Progenitor cell of endocrine pancreas (in vitro differentiated cells): ENCODE measurements at places on chromosomes 2 and 18.

- DNase-seq, result no peak
These were observed 84.8 kb downstream of the CCBE1 start for GRCh38 chr18:59612381-59612780.

DNA sequence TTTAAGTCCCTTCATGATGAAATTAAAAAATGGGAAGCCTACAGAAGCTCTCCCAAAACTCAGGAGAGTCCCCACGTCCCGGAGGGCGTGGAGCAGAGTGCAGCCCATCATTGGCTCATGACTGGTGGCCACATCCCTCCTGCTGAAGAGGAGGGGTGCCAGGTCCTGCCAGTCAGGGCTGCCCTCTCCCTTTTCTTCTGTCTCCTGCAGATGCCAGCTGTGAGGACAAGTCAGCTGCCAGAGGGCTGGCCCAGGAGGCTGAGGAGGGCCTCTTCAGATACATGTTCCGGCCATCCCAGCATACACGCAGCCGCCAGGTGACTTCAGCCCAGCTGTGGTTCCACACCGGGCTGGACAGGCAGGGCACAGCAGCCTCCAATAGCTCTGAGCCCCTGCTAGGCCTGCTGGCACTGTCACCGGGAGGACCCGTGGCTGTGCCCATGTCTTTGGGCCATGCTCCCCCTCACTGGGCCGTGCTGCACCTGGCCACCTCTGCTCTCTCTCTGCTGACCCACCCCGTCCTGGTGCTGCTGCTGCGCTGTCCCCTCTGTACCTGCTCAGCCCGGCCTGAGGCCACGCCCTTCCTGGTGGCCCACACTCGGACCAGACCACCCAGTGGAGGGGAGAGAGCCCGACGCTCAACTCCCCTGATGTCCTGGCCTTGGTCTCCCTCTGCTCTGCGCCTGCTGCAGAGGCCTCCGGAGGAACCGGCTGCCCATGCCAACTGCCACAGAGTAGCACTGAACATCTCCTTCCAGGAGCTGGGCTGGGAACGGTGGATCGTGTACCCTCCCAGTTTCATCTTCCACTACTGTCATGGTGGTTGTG lies 2.6 kb downstream of the INHA start:
- no peak for DNase-seq

DNA sequence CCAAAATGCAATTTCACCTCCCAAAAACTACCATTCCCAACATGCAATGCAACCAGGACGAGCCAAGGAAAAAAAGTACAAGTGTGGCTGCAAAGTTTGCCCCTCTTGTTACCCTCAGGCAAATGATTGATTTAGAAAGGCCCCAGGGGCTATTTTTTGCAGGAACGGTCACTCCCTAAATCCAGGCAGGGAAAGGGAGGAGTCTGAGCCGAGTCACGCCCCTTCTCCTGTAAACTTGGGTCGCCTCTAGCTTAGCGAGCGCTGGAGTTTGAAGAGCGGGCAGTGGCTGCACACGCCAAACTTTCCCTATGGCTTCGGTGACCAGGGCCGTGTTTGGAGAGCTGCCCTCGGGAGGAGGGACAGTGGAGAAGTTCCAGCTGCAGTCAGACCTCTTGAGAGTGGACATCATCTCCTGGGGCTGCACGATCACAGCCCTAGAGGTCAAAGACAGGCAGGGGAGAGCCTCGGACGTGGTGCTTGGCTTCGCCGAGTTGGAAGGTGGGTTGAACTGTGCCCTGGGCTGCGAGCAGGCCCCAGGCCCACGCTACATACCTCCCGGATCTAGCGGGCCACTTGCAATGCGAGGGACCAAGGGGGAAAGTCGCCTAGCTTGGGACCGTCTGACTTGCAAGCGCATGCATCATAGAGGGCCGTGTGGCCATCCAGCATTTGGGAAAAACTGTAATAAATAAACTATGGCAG lies at the start of gene GALM:
TSS of gene GALM (plus strand) at position 261 of the 702 bp plus-strand sequence. CDS start at position 309, 48 bp downstream.
- DNase-seq, result peak; percentile 75

- DNase-seq, result no peak
These were observed 29.0 kb upstream of the ZFP36L2 start for GRCh38 chr2:43255296-43255910.

DNA sequence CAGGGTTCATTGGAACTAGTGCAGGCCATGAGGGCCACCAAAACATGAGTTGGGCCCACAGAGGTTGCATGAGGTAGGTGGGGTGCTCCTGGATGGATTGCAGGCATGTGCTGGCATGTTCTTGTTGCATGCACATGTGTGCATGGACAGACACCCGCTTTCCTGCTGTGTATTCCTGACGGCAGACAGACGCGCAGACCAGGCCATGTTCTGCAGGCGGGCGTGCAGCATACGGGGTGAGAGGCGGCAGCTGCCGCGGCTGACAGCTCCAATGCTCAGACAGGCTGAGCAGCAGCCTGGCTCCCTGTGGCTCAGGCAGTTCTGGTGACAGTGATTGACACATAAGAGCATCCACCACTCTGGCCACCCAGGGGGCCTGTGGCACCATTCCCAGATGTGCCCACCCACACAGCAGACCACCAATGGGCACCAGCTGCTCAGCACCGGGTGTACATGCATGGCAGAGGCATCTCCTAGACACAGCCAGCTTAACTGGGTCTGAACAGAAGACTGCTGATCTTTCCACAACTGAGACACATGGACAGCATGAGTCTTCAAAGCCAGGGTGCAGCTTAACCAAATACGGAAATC lies 21.2 kb downstream of the HS1BP3 start:
- DNase-seq, result no peak

DNA sequence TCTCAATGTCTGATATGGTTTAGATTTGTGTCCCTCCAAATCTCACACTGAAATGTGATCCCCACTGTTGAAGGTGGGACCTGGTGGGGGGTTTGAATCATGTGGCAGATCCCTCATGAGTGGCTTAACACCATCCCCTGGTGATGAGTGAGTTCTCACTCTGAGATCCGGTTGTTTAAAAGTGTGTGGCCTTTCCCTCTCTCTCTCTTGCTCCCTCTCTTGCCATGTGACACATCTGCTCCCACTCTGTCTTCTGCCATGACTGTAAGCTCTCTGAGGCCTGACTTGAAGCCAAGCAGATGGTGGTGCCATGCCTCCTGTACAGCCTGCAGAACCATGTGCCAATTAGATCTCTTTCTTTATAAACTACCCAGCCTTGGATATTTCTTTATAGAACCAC lies 108.8 kb downstream of the RBMS1 start:
- no peak for DNase-seq

- DNase-seq, result no peak
These were observed 232.5 kb upstream of the CTAGE1 start for GRCh38 chr18:22650247-22650646.

GRCh38 chr2:160494201-160494644 lies 616 bp upstream of the RBMS1 start:
- no peak for DNase-seq

DNA sequence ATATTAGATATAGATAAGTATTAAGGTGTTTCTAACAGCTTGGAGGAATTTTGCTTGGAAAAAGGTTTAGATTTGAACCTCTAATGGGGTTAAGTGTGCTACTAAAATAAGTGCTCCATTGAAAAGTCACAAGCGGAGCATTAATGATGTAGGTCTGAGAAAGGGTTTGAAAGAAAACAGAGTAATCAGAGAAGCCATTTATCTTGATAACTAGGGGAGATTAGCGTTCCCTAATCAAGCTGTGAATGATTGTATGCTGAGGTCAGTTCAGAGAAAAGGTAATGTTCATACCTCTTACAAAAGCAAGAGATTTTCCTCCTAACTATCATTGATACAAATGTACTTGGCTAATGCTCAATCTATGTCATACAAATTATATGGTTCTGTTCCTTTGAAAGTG lies 1.5 kb downstream of the ARHGAP25 start:
- no peak for DNase-seq

DNA sequence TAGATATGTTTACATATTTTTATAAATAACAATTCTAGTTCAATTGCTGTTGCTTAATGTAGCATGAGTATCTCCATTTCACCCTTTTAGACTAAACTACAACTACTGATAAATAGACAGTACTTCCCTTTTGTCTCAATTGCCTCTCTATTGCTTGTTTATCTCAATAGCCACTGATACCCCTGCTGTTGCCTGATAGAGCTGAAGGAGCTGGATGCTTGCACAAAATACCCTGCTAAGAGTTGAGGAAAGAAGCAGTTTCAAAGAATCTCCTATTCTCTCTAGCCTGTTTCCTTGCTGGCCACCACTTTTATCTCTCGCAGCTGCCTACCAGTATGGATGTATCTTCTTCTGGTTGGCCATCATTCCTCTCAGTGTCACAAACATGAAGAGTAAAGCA lies 16.9 kb upstream of the ZNF804A start:
- no peak for DNase-seq

- no peak for DNase-seq
These were observed 28.6 kb downstream of the PCBP1 start for GRCh38 chr2:70115646-70116442.

GRCh38 chr18:8212896-8213780 lies 396.1 kb upstream of the RAB12 start:
- DNase-seq, result no peak

DNA sequence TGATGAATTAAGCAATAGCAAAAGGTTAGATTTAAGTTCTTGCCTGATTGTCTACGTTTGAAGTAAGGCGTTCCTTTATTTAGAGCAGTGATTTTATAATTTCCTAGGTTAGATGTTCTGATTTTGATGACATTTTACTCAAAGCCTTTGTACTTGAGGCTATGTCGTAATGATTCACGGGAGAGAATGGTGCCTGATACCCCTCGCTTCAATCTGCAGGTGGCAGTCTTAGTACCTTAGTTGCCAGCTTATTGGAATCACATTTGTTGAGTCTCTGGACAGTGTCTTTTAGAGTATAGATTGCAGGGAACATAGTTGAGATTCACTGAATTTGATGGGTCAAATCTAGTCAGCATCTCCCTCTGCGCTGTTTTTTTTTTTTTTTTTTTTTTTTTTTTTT lies 89.5 kb downstream of the BIRC6 start:
- DNase-seq, result no peak

DNA sequence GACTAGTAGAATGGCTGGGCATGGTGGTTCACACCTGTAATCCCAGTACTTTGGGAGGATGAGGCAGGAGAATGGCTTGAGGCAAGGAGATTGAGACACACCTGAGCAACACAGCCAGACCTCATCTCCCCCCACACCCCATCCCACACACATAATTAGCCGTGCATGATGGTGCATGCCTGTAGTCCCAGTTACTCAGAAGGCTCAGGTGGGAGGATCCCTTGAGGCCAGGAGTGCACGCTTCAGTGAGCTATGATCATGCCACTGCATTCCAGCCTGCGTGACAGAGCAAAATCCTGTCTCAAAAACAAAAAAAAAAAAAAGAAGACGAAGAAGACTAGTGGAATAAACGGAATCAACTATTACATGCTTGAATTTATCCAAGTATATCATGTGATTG lies 150.0 kb downstream of the STK39 start:
- DNase-seq, result no peak

- no peak for DNase-seq
These were observed 97.6 kb downstream of the EPB41L5 start for GRCh38 chr2:120110507-120110906.

- no peak for DNase-seq
These were observed 134.4 kb upstream of the ST6GAL2 start for GRCh38 chr2:107020392-107020791.

DNA sequence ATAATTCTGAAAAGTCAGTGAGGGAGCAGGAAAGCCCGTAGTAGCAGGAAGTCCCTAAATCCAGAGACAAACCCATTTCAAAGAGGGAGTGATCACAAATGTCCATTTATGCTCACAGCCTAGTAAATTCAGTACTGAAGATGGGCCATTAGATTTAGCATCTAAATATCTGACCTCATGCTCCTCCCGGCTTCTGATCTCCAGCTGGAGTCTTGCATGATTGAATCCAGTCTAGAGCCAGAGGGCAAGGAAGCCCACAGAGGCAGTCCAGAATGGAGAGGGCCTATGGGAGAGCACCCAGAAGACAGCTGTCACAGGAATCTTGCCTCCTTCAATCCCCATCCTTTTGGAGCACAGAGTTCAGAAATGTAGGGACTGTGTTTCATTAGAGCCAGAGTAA lies 16.0 kb upstream of the ST8SIA3 start:
- DNase-seq, result no peak

DNA sequence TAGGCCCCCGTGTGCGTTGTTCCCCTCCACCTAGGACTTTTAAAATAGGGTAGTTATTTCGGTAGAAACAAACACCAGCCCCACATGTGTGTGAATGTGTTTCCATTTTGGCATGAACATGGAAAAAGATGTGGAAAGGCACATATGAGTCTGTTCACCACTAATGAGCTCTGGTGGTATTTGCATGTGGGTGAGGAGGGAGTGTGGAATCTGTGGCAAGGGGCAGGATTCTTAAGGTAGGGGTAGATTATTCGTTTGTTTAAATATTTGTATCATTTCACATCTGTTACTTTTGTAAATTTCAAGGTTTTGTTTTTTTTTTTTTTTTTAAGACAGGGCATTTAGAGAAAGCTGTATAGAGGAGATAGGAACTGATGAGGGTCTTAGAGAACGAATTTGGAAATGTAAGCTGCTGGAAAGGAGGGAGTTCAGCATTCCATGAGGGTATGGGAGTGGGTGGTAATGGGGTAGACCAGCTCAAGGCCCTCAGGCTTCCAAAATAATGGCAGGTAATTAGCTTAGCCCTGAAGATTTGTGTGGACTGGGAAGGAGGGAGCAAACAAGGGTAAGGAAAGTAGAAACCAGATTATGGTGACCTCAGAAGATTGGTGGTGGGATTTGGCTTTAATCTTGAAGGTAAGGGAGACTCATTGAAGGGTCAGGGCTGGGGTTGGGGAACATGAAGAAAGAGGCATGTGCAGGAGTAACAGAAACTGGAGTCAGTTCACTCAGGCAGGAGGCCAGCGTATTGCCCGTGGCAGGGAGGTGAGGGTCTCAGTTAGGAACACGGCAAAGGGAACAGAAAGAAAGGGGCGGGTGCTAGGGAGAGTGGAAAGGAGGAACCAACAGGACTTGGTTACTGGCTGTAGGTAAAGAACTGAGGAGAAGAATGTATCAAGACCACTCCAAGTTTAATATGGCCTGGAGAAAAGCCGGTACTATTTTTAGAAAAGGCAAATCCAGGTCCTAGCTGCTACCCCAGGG lies 123.6 kb downstream of the PLB1 start:
- DNase-seq, result no peak

DNA sequence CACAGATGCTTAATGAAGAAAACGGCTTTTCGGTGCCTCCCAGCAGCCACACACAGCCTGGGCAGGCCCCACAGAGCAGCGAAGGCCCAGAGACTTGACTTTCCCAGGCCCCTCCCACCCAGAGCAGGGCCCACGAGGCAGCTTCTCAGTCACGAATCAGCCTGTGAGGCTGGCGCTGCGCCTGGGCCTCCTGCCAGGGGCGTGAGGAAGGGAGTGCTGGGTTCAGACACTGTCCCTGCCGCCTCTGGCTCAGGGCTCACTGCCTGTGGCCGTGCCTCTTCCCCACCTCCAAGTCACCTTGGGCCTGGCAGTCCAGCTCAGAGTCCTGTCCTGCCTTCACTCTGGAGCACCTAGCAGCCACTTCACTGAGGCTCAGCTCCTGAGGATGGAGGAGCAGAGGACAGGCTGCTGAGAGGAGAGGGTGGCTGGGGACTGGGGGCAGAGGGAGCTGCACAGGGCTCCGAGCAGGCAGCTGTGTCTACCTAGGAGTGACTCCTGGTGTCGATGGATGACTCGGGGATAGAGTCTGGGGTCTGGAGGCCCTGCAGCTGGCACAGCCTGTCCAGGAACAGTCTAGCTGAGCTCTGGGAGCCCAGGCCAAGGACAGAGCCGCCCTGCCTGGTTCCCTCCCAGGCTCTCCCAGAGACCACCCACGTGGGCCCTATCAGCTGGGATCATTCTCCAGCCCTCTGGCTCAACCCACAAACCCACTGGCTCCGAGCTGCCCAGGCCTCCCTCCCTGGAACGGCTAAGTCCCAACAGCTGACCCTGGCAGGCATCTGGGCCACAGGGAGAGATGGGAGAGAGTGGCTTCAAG lies 36.4 kb upstream of the FOSL2 start:
- DNase-seq, result no peak

- DNase-seq, result no peak
These were observed 20.8 kb downstream of the KCNE4 start for GRCh38 chr2:223072826-223073225.
